ENCODE measurements at places on chromosomes 16 and 17. TPM values are rescaled to one million over a fixed set of nuclear protein-coding genes. Genes with fewer than 3 reads are reported as not detected.

The MYH13 gene
- not detected for total RNA-seq

The ZNF785 gene
- 7.1 TPM for total RNA-seq

The CNTD1 gene
- not detected for total RNA-seq

The GCGR gene
- total RNA-seq, result not detected

The MRPS23 gene
- 89.4 TPM for total RNA-seq

The ALOXE3 gene
- not detected for total RNA-seq

The IFI35 gene
- 11.5 TPM for total RNA-seq

GRCh38 chr16:23248261-23249194 is 53.6 kb upstream of the SCNN1B start:
- peaks cover 19% of the 10 kb centered on the region for H3K4me1 ChIP-seq
- no peak for DNase-seq
- no peaks in the 10 kb centered on the region for H3K36me3 ChIP-seq
- no peak overlapping the region for H3K4me3 ChIP-seq
- no peak overlapping the region for H3K27ac ChIP-seq

DNA sequence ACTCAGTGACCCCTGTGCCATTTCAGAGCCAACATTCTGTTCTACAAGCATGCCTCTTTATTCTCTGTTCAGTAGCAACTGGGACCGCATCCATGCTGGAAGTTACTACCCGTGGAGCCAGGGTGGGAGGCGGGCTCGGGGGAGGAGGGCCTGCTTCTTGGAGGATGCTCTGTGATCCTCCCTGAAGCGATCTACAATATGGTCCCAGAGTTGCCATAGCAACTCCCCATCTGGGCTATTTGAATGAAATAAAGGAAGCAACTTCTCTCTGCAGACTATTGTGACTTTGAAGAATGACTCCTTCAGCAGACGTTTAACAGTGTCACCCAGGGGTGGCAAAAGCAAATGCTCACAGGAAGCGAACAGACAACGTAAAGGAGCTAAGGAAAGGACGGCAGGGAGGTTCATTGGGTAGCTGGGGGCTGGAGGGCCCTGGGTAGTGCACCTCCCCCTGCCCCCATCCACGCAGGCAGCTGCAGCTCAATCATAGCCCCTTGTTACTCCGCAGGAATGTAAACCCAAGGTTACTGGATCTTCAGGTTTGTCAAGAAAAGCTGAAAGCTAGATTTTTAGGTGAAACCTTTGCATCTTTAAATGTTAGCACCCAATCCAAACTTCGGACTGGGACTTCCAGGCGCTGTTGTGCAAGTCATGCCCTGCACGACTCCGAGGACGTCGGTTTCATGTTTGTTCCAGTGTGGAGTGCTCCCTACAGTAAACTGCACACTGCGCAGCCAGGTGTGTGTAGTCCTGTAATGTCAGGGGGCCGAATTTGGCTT is 51.1 kb upstream of the MEAK7 start:
- peaks cover 52% of the 10 kb centered on the region for H3K27me3 ChIP-seq
- DNase-seq, result no peak
- H3K27ac ChIP-seq, result no peak overlapping the region

DNA sequence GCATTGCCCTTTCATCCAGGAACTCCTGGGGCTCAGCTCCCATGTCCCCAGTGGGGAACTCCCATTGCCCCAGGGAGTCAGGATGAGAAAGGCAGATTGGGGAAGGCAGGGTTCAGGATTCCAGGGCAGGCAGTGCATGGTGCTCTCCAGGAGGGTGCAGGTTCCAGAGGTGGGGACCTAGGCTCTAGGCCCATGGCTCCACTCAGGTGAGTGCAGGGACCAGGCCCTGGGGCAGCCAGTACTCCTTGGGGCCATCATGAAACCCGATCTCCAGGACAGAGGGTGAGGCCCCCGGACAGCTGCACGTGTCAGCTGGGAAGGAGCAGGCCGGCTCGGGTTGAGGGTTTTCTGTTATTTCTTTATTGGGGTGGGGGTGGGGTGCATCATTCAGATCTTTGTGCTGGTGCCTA is 1.3 kb upstream of the MTSS2 start:
- H3K4me3 ChIP-seq, result no peak overlapping the region
- no peaks in the 10 kb centered on the region for H3K27me3 ChIP-seq
- H3K27ac ChIP-seq, result peak overlapping the region; percentile 93
- peaks cover 96% of the 10 kb centered on the region for H3K4me1 ChIP-seq

GRCh38 chr17:9932491-9932890 is 27.4 kb upstream of the RCVRN start:
- H3K27me3 ChIP-seq, result no peaks in the 10 kb centered on the region
- H3K4me1 ChIP-seq, result peaks cover 16% of the 10 kb centered on the region
- no peak overlapping the region for H3K4me3 ChIP-seq
- no peak overlapping the region for H3K27ac ChIP-seq

DNA sequence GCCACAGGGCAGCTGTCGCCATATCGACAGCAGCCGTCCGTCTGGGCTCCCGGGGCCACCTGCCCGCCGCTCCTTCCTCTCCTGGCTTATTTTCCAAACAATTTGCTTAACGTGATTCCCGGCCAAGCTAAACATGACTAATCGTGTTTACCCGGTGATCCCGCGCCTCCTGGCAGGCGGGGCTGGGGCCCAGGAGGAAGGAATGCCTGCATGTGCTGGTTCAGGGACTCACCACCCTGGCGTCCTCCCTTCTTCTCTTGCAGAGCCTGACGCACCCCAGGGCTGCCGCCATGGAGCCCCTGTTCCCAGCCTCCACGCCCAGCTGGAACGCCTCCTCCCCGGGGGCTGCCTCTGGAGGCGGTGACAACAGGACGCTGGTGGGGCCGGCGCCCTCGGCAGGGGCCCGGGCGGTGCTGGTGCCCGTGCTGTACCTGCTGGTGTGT is 6.1 kb downstream of the SSTR5 start:
- no peak overlapping the region for H3K27ac ChIP-seq
- DNase-seq, result no peak
- no peaks in the 10 kb centered on the region for H3K36me3 ChIP-seq
- no peaks in the 10 kb centered on the region for H3K4me1 ChIP-seq
- H3K4me3 ChIP-seq, result no peak overlapping the region

GRCh38 chr17:40433551-40434415 is 9.5 kb upstream of the IGFBP4 start:
- no peak for DNase-seq
- H3K27ac ChIP-seq, result peak overlapping the region; percentile 51
- no peaks in the 10 kb centered on the region for H3K27me3 ChIP-seq
- H3K36me3 ChIP-seq, result no peaks in the 10 kb centered on the region
- H3K4me1 ChIP-seq, result peaks cover 36% of the 10 kb centered on the region
- H3K4me3 ChIP-seq, result no peak overlapping the region

GRCh38 chr17:68178831-68179230 is 69.0 kb upstream of the AMZ2 start:
- DNase-seq, result no peak
- H3K4me1 ChIP-seq, result no peaks in the 10 kb centered on the region
- no peaks in the 10 kb centered on the region for H3K27me3 ChIP-seq
- H3K4me3 ChIP-seq, result no peak overlapping the region
- H3K36me3 ChIP-seq, result peaks cover 7% of the 10 kb centered on the region

DNA sequence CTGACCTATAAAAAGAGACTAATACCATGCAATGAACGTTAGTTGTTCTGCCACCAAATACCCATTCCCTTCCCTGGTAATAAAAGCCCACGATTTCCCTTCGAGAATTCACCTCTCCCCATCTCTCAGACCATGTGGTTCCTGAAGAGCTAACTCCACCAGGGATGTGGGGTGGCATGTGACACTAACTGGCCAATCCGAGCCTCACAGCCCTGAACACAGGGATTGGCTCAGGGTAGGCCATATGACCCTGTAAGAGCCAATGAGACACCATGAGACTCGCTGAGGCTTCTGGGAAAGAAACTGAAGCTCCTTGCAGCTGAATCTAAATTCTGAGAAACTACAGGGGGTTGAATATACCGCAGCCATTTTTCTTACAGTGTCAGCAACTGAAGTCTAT is 21.1 kb downstream of the HELZ start:
- H3K4me3 ChIP-seq, result no peak overlapping the region
- H3K27me3 ChIP-seq, result no peaks in the 10 kb centered on the region
- H3K27ac ChIP-seq, result no peak overlapping the region
- no peak for DNase-seq
